Forelimb muscle (tissue), 1 donor: ENCODE measurements at places on chromosomes 12 and 14. TPM values are rescaled to one million over a fixed set of nuclear protein-coding genes. Genes with fewer than 3 reads are reported as not detected.

GRCh38 chr12:125049093-125049458, 16.2 kb upstream of the AACS start:
- DNase-seq = no peak

DNA sequence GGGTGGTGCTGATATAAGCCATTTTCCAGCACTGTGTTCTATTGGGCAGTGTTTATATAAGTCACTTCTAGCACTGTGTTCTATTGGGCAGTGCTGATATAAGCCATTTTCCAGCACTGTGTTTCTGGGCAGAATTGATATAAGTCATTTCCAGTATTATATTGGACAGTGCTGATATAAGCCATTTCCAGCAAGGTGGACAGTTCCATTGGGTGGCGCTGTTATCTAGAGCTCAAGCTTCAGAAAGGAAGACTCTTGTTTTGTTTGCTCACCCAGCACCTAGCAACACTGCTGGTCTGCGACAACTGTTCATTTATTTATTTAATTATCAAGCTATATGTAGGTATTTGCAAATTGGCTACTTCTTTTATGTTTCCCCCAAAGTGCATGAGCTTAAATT, 690.3 kb downstream of the AACS start:
- no peak for DNase-seq

DNA sequence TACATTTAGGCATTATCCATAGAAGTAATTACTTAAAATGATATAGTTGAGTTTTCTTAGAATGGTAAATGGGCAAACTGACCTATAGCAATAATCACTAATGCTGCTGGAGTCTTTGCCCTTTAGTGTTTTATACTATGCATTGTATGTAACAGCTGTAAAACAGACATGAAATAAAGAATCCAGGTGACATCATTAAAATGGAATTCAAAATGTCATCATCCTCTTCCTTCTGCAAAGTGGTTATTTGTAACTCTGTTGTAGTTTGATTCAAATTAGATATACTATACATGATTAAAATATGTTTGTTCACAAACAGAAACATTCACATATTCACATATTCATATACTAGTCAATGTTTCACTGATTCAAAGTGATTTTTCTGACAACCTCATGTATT, 598.8 kb downstream of the SLC16A7 start:
- DNase-seq = no peak

MYG1 gene
- polyA plus RNA-seq = 37.2 TPM

LRTM2 gene
- 0.81 TPM for polyA plus RNA-seq

DNA sequence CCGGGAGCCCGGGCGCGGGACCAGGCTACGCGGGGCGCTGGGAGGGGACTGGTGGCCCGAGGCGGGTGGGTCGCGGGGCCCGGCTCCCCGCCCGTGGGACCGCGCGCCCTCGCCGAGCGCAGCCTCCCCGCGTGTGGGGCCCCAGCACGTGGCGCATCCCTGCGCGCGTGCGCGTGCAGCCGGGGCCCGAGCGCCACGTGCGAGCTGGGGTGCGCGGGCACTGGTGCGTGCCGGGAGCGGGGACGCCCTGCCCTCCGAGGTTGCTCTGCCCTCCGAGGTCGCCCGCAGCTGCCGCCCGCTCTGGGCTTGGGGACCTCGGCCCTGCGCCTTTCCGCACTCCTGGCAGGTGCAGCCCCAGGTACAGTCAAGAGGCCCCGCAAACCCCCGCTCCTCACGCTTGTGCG, 365 bp upstream of the CCDC88C start:
- DNase-seq = no peak

KRT74 gene
- not detected for polyA plus RNA-seq

- DNase-seq = no peak
Observed at GRCh38 chr12:26283046-26283445, 87.7 kb downstream of the SSPN start.

NGB gene
- not detected for polyA plus RNA-seq
